ENCODE measurements at places on chromosomes 1 and 21. TPM values are rescaled to one million over a fixed set of nuclear protein-coding genes. Genes with fewer than 3 reads are reported as not detected.
A peak's percentile ranks its signal among the peaks of the same experiment; 100 is the strongest.

CYP4B1 gene
- not detected for polyA plus RNA-seq

GRCh38 chr1:107748531-107748930 is 216.4 kb downstream of the VAV3 start:
- no peak for DNase-seq

GRCh38 chr1:9960706-9961562 is 17.7 kb downstream of the NMNAT1 start:
- DNase-seq: no peak

GRCh38 chr1:231629132-231629531 is 2.5 kb downstream of the DISC1 start:
- DNase-seq: peak; percentile 28

LAD1 gene
- polyA plus RNA-seq: not detected

CELA3B gene
- not detected for polyA plus RNA-seq

KRTAP10-10 gene
- not detected for polyA plus RNA-seq

DNA sequence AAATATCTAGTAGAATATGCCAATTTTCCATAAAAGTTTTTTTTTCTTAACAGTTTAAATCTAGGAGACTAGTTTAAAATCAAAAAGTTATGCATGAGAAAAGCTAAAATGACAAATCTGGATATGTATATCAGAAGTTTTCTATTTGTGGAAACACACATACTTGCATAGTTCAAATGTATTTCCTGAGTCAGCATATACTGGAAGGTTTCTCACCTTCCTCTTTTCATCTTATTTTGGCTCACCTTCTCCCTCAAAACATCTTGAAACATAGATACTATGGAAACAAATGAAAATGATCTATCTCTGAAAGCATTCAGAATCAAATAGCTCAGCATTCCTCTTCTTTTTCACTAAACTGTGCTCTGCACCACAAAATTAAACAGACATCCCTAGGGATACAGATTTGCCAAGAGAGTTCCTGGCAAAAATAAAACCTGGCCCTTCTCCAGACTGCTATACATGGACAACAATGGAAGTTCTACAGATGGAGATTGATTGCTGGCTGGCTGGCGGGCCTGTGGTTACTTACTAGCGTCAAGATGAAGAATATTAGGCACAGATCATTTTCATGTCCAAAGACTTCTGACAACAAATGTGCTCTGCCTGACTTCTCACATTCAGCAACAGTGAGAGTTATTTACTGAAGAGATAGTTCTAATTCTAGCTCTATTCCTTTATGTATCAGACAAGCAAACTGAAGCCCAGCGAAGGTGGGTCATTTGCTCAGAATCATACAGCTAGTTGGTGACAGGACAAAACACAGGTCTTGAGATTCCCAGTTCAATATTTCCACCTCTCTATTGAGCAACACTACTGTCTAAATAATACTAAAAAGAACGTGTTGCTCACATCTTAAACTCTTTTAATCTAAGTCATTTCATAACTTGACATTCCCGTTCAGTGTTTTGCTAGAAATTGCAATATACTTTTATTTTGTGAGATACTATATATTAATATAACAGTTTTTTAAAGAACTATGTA is 26.6 kb downstream of the DIPK1A start:
- DNase-seq: no peak

DENND2D gene
- 161 TPM for polyA plus RNA-seq

DNA sequence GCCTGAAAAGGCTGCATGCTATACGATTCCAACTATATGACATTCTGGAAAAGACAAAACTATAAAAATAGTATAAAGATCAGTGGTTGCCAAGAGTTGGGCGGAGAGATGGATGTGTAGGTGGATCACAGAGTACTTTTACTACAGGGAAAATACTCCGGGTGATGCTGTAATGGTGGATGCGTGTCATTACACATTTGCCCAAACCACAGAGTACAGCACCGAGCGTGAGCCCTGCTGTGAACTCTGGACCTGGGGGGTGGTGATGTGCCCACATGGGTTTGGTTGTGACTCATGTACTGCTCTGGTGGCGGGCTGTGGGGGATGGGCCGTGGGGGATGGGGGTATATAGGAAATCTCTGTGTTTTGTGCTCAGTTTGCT is 162.7 kb upstream of the COL6A1 start:
- DNase-seq: no peak

- no peak for DNase-seq
These were observed 9.0 kb downstream of the TSACC start for GRCh38 chr1:156347331-156347730.

DNA sequence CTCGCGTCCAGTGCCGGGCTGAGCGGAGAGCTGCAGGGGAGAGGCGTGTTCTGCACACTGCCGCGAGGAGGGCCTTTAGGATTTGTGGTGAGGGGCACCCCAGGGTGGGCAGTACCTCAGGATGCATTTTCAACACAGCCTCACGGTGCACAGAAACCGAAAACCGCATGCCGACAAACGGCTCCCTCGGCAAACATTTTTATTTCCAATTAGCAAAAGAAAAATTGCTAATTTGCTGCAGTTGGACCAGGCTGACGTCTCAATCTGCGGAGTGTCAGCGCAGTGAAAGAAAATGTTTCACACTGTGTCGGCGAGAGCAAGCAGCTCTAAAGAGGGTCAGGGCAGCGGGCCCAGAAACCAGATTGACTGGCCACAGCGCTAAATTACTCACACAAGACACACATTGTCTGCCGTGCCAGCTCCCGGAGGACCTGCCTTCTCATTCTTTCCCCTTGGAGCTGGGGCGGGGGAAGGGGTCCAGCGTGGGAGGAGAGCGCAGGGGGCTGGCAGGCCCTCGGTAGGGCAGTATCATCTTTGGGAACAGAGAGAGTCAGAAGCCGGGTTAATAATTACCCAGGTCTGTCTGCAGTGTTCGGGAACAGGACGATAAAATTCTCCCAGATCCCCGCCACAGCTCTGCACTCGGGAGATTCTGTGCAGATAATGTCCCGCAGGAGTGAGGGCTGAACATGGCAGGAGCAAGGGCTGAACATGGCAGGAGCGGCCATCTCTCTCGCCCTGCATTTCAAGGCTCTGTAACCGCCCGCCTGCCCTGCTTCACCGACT is 150.2 kb downstream of the PRDM16 start:
- no peak for DNase-seq

All from naive thymus-derived CD8-positive, alpha-beta T cell (primary cell).